ENCODE measurements at places on chromosomes 12 and 14.

DNA sequence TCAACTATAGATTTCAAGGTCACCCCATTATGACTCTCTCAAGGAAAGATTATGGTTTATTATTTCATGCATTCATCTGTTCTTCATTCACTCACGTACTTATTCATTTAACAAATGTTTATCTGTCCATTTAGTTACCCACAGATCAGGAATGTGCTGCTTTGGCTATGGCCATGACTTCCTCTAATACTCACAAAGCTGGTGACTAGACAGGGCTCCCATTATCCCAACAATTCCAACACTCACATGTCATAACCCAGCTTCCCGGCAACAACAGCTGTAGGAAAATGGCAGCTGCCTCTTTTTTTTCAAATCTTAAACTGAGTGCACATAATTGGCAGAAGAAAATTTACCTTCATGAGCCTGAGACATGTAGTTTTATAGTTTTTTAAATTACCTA, 190.8 kb upstream of the CCDC196 start:
- no peak for DNase-seq

DNA sequence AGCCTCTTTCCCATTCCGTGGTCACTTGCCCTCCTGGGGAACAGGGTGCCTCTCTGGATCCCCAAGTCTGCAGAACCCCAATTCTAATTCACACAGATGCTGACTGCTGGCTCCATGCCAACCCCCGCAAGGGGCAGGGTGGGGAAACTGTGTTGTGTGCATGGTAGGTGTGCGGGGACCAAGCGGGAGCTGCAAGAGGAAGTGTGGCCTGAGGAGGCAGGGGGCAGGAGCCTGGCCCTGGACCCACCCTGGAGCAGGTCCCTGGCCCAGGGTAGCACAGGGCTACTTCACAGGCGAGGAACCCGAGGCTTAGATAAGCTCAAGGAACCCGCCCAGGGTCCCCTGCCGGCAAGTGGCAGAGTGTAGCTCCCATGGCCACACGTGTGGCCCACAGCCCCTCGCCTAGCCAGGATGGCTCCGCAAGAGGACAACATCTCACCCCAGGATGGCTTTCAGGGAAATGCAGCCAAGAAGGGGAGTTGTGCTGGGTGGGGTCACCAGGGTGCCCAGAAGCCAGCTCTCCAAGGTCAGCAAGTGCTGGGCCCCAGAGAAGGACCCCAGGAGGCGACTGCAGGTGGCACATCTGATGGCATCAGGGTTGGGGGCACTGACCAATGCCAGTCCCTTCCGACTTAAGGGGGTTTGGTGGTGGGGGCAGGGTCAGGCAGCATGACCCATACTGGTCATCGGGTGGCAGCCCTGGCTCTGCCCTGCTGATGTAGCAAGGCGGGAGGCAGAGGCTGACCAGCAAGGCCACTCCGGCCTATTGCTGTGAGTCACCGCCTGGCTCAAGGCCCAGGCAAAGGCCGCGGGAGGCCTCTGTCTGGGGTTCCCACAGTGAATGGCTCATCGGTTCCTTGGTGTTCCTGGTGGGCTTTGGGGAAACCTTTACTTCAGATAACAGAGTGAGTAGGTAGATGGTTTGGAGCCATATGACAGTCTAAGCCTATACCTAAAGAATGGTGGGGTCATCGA, 37.3 kb upstream of the EML1 start:
- DNase-seq, result no peak

- DNase-seq, result no peak
Observed at GRCh38 chr12:65603438-65604351, 220.6 kb upstream of the HMGA2 start.

DNA sequence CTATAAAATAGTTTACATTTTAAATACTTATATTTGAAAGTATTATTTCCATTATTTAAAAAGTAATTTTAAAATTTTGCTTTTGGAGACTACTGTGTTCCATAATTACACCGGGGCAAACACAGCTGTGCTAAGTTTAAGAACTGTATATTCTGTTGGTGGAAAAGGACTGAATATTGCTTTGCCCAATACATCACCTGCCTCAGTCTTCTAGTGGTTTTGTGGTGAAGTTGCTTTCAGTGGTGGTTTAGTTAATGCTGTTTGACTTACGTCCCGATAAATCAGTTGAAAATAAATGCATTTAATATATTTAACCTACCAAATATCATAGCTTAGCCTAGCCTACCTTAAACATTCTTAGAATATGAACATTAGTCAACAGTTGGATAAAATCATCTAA, 23.4 kb downstream of the FBXO34 start:
- no peak for DNase-seq

All from effector memory CD4-positive, alpha-beta T cell (primary cell).